ENCODE measurements at places on chromosomes 1 and 21.

DNA sequence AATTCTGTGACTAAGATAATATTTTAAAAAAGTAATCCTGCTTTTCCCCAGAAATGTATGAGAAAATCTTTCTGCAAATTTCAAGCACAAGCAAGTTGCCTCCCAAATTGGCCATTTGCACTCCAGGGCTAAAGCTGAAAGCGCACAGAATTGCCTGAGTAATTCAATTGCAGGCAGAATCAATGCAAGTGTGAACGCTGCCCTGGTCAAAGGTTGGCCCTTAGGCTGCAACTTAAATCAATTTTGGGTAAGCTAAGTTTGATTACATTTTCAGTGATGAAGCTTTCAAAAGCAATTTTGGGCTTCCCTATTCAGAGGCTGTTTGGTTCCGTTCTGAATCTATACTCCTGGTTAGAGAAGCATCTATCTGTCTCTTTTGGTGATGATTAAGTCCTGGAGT is 501.8 kb upstream of the ZRANB2 start:
- no peak for DNase-seq

DNA sequence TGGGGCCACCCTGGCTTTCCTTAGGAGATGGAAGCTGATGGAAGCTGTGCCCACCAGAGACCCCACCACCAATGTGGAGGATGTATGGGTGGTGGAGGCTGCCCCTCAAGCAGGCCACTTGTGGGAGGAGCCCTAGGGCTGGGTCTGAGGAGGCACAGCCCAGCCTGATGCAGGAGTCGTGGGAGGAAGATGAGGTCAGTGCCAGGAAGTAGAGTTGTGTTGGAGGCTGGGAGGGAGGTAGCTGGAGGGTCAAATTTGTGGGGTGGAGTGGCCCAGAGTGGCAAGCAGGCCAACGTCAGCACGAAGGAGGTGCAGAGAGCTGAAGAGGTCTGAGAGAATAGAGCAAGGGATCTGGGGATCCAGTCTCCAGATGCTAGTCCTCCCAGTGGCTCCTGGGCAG is 119.0 kb upstream of the USP24 start:
- DNase-seq: peak; percentile 88

GRCh38 chr1:15900662-15901279 is 53.3 kb downstream of the SPEN start:
- DNase-seq: no peak

- DNase-seq: no peak
Measured at GRCh38 chr1:234235434-234235881, 137.8 kb upstream of the COA6 start.

- DNase-seq: no peak
Measured at GRCh38 chr1:189681252-189681919, 796.3 kb downstream of the BRINP3 start.

DNA sequence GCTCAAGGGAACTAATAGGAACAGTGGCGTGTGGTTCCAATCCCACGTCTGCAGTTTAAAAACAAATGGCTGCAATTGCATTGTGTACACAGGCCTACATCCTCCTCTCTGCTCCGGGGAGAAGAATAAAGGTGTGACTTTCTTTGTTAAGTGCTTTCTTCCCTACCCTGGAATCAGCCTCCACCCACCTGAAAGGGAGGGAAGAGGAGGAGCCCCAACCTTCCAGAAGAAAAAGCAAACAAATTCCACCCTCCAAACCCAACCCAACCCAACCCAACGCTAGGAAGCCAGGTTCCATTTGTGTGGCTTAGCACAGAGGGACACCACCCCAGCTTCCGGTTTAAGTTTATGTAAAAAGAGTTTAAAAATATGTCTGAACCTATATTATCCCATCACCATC is 11.8 kb upstream of the BACE2 start:
- DNase-seq: no peak

- DNase-seq: no peak
Measured at GRCh38 chr1:51624855-51625254, 8.0 kb downstream of the OSBPL9 start.

GRCh38 chr1:157963713-157964112 is 29.7 kb upstream of the KIRREL1 start:
- DNase-seq: peak; percentile 11

- no peak for DNase-seq
Measured at GRCh38 chr1:59593798-59594790, 220.7 kb upstream of the HOOK1 start.

DNA sequence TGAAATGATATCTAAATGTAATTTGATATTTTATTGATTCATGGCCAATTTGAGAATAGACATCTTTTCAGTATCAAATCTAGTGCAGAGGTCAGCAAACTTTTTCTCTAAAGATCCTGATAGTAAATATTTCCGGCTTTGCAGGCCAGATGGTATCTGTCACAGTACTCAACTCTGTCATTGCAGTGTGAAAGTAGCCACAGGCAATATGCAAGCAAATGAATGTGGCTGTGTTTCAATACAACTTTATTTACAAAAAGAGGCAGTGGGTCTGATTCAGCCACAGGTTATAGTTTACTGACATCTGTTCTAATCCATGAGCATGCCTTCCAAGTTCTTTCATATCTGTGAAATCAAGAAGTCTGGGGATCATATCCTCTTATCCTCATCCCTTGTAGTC is 221.2 kb downstream of the PRDM2 start:
- no peak for DNase-seq

DNA sequence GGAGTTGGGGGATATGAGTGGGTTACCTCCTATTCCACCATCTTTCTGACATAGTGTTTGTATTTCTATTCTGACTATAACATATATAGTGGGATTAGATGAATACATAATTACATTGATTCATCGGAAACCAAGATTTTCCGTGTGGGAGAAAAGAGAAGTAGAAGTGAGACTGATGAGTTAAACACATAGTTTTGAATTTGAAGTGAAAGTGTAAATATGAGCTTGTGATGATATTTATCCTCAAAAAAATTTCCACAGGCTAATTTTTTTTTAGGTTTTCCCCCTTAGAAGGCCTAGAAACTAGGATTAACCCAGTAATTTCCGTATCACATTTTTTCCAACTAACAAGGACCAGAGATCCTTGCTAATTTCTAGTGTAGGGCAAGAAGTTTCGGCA is 6.9 kb downstream of the CD1B start:
- no peak for DNase-seq

GRCh38 chr1:29896791-29897714 is 660.7 kb downstream of the PTPRU start:
- DNase-seq: no peak

DNA sequence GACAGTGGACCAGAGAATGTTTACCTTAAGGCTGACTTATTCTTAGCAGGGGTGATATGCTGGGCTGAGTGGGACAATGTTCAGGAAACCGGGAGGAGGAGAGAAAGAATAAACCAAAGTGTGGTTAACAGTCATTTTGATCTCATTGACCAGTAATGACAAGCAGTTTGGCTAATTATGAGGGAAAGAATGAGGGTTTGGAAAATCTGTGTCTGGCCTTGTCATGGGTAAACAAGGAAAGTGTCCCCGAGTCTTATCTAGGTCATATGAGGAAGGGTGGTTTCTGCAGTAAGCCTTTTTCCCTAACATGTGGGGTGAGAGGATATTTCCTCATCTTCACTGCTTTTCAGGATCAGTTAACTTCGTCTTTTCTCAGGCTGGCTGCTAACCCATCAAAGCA is 155.0 kb downstream of the TPR start:
- DNase-seq: no peak

- DNase-seq: no peak
Measured at GRCh38 chr1:17998889-17999288, 108.7 kb upstream of the IGSF21 start.

DNA sequence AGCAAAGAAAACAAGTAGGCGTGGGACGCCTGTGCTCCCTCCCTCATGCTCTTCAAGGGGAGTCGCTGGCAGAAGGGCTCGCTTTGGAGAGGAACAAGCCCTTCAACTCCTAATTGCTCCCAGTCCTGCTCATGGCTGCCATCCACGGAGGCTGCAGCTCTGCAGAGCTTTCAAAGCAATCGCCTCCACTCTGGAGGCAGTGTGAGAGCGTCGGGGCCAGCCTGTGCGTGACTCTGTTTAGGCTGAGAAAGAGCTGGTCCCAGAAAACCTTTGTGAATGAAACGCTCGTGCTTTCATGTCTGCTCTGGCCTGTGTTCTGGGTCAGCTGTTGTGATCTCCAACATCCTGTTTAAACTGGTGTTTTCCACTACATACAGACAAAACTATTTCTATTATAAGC is 23.9 kb upstream of the RUNX1 start:
- no peak for DNase-seq

- DNase-seq: no peak
Measured at GRCh38 chr1:74790453-74790852, 57.5 kb downstream of the TYW3 start.
